Activated CD8-positive, alpha-beta memory T cell treated with anti-CD3 and anti-CD28 coated beads for 1 hour (primary cell): ENCODE measurements at places on chromosomes 5 and 9.

DNA sequence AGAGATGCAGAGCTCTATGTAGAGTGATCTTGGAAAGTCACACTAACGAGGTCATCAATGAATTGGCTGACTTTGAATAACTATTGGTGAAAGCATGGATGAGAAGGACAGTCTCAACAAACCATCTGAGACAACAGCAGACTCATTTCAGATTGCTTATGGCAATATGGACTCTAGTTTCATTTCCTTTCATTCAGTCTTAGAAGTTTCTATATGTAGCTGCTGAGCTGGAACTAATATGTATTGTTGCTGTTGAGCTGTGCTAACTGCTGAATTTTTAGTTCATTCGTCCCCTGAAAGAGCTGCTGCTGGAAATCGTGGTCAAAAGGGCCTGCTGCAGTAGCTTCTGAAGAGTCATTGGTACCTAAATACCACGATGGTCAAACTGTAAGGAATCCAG is 31.3 kb downstream of the TNFSF15 start:
- no peak for DNase-seq

DNA sequence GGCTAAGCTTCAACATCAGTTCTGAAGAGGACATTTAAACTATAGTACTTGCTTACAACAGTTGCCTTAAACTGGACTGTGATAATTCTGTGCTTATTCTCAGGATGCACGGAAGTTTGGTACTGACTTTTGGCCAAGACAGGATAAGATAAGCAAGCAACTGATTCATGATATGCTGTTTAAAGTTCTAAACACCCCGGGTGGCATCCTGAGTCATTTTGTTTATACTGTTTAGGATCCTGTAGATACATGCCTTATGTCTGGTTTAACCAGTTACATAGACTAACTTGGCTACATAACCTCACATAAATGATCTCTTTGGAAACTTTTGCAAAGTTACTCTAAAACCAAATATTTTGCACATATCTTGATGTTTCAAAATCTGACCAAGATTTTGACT is 95.9 kb downstream of the CDH9 start:
- DNase-seq: no peak

GRCh38 chr9:129655696-129656095 is 9.8 kb upstream of the PRRX2 start:
- DNase-seq: no peak

DNA sequence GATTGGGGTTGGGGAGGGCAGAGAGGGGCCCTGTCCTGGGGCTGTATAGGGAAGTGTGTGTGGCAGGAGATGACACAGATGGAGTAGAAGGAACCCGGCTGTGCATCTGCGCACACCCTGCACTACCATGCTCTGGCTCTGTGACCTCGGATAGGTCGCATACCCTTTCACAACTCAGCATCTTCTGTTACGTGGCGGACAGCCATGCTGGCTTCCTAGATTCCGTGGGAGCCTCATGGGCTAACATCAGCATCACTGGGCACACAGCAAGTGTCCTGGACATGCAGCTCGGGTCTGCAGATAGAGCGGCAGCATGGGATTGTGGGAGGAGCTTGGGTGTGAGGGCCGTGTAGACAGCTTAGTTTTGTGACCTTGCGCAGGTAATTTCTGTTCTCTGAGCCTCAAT is 9.2 kb downstream of the ARPC5L start:
- no peak for DNase-seq

DNA sequence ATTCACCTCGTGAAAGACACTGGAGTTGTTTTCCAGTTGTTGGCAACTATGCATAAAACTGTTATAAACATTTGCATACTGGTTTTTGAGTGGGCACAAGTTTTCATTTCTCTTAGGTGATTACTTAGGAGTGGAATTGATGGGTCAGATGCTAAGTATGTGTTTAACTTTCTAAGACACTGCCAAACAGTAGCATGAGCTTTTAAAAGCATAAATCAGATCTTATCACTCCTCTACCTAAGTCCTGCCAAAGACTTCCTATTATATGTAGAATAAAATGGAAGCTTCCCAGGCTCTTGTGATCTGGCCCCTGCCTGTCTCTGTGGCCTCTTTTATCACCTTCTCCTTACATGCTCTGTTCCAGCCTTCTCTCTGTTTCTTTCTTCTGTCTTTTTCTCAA is 72.6 kb downstream of the SH3RF2 start:
- no peak for DNase-seq

DNA sequence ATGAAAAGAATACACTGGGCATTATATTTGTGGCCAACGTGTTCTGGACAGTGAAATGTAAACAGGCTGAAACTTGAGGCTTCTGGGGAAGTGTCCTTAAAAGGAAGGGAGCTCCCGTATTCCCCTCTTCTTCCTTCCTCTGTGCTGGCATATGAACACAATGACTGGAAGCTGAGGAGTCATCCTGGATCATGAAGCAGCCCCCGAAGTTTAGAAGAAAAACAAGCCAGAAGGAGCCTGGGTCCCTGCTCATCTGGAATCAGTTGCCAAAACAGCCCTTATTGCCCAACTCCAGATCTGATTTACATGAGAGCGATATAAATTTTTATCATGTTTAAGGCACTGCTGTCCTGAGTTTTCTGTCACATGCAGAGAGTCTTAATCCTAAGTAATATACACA is 65.4 kb upstream of the SLC1A1 start:
- no peak for DNase-seq

GRCh38 chr9:136484153-136485048 is 1.6 kb upstream of the SEC16A start:
- DNase-seq: no peak

GRCh38 chr5:149433524-149434131 is 54.5 kb upstream of the IL17B start:
- DNase-seq: no peak

DNA sequence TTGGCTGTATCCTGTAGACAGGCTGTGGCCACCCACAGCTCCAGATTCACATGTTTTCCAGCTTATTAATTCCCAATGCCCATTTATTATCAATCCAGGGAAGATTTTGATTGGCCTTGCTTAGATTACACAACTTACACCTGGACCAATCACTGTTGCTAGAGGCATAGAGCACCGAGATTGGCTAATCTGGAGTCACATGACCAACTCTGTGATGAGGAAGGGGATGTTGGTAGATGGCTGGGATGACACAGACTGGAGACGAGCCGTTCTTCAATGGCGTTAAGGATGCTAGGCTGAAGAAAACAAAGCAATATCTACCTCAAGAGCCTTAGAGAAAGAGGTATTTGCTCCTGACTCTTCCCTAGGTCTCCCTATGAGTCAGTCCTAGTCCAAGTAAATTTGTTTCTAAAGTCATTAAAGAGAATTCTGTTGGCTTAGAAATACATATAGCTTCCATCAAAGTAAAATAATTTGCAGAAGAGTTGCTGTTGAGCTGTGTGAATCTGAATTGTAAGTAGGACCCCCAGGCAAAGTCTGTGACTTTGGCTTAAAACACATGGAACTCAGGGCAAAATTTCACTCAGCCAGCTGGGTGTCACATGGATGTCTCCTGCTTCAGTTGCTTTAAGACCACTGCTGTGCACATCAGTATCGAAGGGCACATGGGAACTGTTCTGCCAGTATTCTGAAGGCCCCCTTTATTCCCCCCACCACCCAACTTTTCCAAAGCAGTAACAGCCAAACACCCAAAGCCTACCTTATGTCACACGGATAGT is 326.4 kb upstream of the KLF4 start:
- no peak for DNase-seq

- no peak for DNase-seq
These were observed 714 bp downstream of the SEC24A start for GRCh38 chr5:134649163-134649835.

DNA sequence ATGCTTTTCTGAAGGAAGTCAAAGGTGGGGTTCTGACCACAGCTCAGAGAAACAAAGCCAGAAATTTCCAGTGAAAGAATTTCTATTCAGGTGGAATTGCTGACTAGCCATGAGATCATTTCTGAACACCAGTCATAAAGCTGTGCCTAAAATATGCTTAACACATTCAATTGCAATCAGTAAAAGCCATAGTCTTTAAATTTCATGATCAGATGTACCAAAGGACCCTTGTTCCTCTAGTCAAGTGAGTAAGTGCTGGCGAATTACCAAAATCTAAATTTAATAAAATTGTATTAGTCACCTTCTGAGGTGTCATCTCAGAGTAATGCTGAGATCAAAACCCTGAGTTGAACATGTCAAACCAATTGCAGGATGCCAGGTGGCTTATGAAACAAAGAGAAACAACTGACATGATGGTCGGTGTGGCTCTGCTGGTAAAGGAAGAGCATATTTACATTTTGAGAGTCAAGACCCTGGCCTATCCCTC is 334.2 kb upstream of the CCNH start:
- DNase-seq: no peak

DNA sequence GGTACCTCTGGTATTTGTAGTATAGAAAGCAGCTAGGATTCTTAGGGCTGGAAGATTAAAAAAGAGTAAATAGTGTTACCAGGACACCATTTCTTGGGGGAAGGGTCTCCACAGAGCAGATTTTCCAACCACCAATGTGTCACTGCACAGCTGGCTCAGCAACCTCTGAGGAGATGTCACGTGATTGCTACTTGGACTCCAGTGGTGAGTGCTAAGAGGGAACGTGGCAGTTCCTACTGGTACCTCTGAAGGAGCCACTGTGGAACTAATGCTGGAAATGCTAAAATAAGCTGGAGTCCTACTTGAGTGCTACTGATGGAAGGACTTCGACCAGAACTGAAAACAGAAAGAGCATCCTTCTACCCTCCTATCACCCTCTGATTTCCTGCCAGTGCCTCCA is 36.1 kb upstream of the SPDL1 start:
- no peak for DNase-seq

GRCh38 chr5:169746147-169746694 is 109.1 kb downstream of the DOCK2 start:
- no peak for DNase-seq

GRCh38 chr5:150410524-150411244 is 2.0 kb downstream of the CD74 start:
- no peak for DNase-seq

DNA sequence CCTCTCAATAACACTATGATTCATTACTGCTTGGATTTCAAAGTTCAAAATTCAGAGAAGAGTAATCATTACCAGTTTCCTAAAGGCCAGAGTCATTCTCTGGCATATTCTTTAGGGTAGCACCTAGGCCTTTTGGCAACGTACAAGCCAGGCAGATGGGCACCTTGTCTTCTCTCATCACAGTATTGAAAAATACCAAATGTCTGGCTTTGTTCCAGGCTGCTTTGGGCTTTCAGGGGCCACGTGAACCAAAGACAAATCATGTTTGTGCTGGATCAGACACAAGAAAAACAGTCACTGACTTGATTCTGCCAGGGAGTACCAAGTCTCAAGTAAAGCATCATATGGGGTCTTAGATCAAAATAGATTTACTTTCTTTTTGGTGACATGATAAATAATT is 15.5 kb downstream of the MEGF9 start:
- DNase-seq: no peak

DNA sequence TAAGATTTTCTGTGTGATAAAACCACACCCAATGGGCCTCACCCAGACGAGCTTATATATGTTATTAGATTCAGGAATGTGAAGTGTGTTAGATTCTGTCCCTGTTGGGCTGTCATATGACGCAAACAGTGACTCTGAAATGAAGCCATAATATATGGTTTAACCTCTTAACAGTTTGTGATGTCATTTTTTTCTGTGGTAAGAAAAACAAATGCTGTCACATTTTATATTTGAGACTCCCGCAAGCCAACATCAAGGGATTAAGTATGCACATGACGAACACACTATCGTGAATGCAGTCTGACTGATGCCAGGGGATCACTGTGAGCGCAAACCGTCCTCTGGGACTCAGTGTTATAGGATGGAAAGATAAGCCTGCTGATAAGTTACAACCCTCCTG is 321.7 kb downstream of the SH3GL2 start:
- no peak for DNase-seq

GRCh38 chr5:115330830-115331229 is 34.4 kb upstream of the CCDC112 start:
- no peak for DNase-seq

GRCh38 chr9:23497137-23497504 is 328.9 kb downstream of the ELAVL2 start:
- DNase-seq: no peak

GRCh38 chr9:111572950-111573604 is 26.4 kb downstream of the PTGR1 start:
- DNase-seq: no peak

- DNase-seq: no peak
These were observed 74.2 kb upstream of the SLC12A2 start for GRCh38 chr5:128009403-128009802.

DNA sequence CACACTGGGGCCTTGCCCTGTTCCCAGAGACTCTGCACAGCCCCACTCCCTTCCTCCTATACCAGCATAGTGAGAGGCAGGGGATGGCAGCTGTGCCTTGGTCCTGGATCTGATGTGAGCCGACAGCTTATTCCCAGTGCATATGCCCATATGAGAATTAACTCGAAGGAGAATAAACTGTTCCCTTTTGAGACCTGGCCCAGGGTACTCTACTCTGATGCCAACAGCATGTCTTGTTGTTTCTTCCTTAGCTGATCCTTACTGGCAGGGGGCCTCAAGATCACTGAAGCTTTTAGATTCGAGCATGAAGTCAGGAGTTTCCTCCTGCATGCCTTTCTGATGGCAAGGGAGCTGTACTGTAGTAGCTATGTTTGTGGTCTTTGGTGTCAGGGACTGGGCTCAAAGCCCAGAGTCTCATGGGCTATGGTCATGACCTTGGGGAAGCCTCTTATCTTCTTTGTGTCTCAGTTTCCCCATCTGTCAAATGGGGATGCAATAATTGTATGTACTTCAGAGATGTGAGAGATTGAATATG is 57.1 kb downstream of the DOCK2 start:
- no peak for DNase-seq

DNA sequence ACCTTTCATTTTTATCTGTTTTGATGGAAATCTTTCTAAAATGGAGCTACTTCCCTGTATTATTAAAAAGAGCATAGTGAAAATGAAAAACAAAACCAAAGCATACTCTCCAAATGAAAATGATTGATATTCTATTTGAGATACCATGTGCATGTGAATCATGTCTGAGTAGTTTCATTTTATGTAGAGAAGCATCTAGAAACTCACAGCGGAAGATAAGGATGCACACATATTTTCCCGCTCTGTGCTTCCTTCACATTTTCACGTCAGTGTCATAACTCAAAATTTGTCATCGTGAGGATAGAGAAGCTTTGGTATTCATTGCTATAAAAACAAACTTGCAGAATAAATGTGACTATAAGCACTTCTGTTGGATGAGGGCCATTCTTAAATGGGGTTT is 34.0 kb upstream of the CLINT1 start:
- no peak for DNase-seq

DNA sequence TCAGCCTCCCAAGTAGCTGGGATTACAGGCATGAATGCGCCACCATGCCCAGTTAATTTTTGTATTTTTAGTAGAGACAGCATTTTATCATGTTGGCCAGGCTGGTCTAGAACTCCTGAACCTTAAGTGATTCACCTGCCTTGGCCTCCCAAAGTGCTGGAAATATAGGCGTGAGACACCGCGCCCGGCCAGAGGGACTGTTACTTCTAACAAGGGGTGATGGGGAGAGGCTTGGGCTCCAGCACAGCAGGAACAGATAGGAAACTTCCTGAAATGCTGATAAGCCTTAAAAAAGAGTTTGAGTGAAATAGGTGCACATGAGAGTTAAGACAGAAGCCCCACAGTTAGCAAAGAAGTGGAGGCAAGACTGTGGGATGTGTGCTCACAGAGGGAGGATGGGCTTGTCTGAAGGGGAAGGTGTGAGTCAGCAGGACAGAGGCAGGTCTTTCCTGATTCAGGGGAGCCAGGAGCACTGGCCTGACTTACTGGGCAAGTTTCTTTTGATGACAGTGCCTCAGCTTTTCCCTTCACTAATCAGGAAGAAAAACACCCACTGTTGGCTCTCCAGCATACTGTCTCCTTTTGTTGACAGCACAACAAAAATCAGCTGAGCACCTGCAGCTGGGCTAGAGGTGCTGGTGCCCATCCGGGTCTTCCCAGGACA is 68.4 kb downstream of the RAD23B start:
- no peak for DNase-seq
